ENCODE measurements at places on chromosomes 7 and 10.

DNA sequence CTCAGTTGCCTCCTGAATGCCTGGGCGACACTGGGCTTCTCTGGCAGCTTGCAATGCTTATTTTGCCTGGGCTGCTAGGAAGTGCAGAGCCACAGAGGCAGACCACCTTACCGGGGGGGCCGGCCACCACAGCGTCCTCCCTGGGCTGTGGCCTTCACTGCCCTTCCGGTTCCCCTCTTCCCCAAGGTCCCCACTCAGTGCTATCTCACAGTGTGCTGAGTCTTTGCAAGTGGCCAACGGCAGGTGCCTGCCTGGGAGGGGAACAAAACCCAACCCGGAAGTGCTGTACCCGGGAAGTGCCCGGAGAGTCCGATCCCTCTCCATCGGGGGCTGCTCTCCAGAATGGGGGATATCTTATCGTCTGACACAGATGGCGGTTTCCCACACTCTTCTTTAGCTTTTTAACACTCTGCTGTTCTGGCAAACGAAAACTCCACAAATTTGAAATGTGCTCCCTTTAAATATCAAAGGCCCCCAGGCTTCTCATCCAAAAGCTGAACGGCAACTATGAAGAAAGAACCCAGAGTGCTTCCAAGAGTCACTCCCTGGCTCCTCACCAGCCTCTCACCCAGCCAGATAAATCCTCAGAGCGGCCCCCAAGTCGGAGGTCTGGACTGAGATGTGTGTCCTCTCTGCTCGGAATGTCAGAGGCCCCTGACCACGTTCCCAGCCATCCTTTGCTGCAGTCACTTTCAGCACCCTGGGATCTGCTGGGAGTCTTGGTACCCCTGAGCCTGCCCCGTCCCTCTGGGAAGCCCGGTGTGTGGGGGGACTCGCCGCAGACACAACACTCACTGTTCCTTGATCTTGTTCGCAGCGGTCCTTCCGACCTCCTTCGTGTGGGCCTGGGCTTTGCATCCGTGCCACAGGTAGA lies 165.1 kb downstream of the SVIL start:
- DNase-seq, result no peak

DNA sequence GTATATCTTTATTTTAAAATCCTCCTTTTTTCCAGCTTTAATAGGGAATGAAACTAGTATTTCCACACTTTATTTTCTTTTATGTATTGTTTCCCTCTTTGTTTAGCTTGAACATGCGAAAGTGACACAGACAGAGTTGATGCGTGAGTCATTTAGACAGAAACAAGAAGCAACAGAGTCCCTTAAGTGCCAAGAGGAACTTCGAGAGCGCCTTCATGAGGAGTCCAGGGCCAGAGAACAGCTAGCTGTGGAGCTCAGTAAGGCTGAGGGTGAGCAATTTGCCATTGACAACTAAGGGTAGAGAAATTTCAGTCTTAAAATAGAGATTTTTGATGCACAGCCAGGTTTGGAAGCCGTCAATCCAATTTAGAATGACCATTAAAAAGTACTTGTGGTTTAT lies 73.1 kb downstream of the CYP51A1 start:
- no peak for DNase-seq

GRCh38 chr10:101939008-101939648 lies 95.5 kb upstream of the KCNIP2 start:
- no peak for DNase-seq

DNA sequence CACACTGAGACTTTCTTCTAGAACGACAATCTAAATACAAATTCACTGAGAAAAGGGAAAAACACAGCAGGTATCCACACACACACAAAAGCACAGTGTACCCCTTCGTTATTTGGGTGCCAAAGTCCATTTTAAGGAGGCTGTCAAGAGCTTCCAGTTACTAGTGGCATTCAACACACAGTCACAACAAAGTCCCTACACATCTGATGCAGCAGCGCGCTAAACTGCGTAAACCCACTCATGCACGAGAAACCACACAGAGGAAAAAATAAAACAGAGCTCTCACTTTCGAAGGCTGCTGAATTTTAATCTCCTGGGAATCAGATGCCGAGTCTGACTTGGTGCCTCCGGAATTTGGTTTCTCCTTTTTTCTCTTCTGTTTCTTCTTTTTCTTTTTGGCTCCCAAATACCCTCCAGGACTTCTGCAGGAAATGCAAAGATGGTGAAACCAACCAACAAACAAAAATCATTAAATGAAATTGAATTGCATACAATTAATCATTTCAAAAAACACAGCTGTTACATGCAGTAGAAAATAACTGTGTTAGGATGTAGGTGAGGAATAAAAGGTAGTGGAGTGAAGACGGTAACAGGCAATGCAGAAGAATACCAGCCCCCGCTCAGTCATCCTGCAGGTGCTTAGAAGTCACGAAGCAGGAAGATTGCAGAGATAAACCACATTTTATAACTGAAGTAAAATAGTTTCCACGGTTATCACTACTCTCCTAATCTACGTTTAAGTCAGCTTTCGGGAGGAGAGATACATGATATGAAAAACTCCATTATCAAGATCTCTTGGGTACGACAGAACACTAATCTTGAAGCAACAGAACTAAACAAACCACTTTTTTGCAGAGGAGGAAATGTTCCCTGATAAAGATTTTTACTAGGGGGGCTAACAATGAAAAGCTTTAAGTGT lies 27.1 kb downstream of the NMT2 start:
- DNase-seq, result no peak

DNA sequence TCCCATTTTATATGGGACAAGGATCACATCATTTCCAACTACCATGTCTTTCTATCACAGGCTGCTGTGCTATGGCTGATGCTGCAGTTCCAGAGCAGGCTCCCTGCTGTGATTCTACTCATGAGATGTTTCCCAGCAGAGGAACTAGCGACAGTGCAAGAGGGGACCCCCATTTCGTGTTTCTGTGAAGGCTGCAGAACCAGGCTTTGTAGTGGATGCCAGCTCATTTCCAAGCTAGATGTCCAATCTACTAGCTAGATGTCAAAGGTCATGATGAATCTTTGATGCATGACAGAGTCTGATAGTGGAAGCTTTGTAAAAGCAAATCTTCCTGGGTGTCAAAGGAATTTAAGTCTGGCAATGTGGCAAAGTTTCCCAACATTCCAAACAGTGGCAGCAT lies 21.2 kb upstream of the MYO3A start:
- DNase-seq, result no peak

GRCh38 chr7:139203992-139204391 lies 27.0 kb upstream of the UBN2 start:
- no peak for DNase-seq

GRCh38 chr7:136947347-136947746 lies 78.9 kb downstream of the CHRM2 start:
- no peak for DNase-seq

- no peak for DNase-seq
These were observed 33.4 kb downstream of the XPNPEP1 start for GRCh38 chr10:109889867-109890266.

- DNase-seq, result no peak
These were observed 14.6 kb downstream of the AMZ1 start for GRCh38 chr7:2702594-2702957.

- no peak for DNase-seq
These were observed 369.8 kb downstream of the SDK1 start for GRCh38 chr7:3670898-3671297.

DNA sequence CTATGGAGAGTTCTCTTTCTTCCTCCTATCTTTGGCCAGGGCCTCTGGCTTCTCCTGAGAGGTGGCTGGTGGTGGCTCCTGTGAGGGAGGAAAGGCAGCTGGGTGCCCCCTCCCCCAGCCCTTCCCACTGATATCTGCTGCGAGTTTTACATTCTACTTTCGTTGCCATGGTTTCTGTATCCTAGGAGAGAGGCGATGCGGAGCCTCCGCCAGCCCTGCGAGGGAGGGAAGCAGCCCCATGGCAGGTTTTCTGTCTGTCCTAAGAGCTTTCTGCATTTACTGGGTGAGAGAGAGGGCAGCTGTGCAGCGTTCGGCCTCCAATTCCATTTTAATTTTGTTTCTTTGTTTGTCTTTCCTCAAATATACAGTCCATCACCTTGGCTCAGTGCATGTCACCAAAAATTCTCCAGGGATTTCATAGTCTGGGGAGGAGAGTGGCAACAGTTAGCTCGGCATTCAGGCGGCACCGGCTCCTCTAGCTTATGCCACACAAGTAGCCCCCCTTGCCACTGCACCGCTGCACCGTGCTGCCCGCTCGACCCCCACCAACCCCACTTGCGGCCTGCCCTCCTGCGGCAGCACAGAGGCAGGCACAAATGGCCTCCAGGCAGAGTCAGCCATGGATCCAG lies 20.4 kb downstream of the DNAJB12 start:
- no peak for DNase-seq

- DNase-seq, result no peak
These were observed 3.6 kb upstream of the TBX20 start for GRCh38 chr7:35257251-35258124.

GRCh38 chr7:120215654-120216053 lies 57.3 kb upstream of the KCND2 start:
- DNase-seq, result no peak

DNA sequence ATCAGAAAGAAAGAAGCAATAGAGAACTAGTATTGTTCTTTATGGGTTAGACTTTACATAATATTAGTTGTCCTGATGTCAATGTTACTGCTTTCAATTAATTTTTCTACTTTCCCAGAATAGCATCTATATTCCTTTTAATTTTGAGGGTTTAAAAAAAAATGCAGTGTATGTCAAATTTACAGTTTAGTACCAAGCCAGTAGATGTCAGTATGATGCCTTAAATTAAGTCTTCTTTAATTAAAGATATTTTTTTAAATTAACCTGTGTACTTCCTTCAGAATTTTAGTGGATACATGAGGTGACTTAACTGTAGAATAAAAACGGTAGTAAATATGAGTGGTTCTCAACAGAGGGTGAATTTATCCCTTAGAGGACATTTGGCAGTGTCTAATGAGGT lies 35.2 kb upstream of the STOX1 start:
- DNase-seq, result no peak

- no peak for DNase-seq
These were observed 46.1 kb upstream of the ZMIZ1 start for GRCh38 chr10:79022565-79023230.

DNA sequence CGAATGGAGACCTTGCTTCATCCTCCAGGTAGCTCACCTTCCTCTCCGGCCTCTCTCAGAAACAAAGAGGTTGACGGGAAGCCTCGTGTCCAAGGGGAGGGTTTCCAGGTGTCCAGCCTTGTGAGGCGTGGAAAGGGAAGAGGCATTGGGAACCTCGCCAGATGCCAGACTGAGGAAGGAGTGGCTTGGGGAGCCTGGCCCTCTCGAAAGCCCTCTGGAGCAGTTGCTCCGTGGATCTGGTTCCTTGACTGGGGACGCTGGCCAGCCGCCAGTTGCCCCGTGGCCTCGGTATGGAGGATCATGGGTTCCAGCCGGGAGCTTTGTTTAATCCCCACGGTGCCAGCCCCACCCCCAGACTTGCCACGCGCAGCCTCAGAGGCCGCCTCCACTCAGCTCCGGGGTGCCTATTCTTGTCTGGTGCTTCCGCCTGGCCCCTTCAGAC lies 30.3 kb upstream of the SUN1 start:
- DNase-seq, result no peak

DNA sequence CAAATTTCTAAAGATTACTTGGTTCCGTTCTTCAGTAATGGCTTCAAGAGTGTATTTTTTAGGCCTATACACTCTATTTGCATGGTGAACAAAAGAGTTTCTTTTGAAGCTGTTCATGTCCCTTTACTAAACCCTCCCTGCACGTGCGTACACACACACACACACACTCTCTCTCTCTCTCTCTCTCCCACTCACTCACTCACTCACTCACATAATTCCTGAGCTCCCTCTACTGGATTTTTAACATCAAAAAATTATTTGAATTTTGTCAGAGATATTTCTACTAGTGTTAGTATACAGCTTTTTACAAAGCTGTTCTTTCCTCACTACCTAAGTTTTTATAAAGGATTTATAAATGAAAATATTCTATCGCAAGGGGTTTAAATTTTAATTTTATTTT lies 85.9 kb downstream of the UBE3C start:
- no peak for DNase-seq

GRCh38 chr7:102122026-102122425 lies 164.6 kb upstream of the SH2B2 start:
- DNase-seq, result no peak

GRCh38 chr7:157526005-157526912 lies 189.5 kb downstream of the DNAJB6 start:
- no peak for DNase-seq

- DNase-seq, result no peak
These were observed 26.2 kb upstream of the ECHDC3 start for GRCh38 chr10:11715815-11716494.

DNA sequence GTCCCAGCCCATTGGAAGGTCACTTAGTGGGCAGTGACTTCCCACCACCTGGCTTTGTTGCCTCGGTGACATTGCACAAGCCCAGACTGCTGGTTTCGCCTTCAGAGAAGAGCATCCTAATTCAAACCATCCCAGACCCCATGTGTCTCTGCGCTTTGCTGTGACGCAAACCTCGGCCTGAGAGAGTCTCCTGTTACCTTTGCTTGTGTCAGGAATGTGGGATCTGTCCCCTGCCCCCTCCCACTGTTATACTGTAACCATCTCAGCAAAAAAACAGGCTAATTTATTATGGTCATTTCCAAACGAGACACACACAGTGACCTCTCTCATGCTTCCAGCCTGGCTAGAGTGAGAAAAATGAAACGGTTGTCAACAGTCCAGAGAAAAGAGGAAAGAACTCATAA lies 25.0 kb upstream of the AQP1 start:
- no peak for DNase-seq

DNA sequence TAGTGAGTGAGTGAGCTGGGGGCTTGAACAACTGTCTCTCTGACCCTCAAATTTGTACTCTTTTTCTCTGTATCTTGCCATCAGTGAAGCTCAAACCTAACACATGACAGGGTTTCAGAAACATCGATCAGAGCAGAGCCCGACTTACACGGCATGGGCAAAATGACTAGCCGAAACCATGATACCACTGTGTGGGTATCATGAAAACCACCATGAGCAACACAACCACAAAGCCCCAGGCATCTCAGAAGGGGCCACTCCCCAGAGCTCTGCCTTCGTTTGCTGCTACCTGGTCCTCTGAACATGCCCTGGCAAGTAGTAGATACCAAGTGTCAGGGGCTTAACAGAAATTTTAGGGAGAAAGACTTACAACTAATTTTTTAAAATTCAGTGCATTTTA lies 308.5 kb downstream of the WDR11 start:
- no peak for DNase-seq

GRCh38 chr10:17771017-17771416 lies 19.0 kb downstream of the TMEM236 start:
- no peak for DNase-seq

GRCh38 chr10:11528286-11528685 lies 83.2 kb downstream of the USP6NL start:
- DNase-seq, result no peak

- no peak for DNase-seq
These were observed 545 bp downstream of the NACAD start for GRCh38 chr7:45088146-45088701.

- DNase-seq, result no peak
These were observed 926 bp upstream of the PCBD1 start for GRCh38 chr10:70889291-70889690.

GRCh38 chr10:32538256-32538655 lies 92.3 kb downstream of the CCDC7 start:
- no peak for DNase-seq

Measured in stimulated activated naive CD4-positive, alpha-beta T cell treated with Interleukin-2 at 50 U/mL for 16 hours (primary cell).